ENCODE measurements at places on chromosomes 3 and 15. TPM values are rescaled to one million over a fixed set of nuclear protein-coding genes. Genes with fewer than 3 reads are reported as not detected.

Gene NANOGP8
- total RNA-seq: not detected

Gene USP3
- total RNA-seq: 37.2 TPM

Gene GOLGA6L7
- not detected for total RNA-seq

Gene LTK
- total RNA-seq: 0.25 TPM

Gene MYZAP
- 1.7 TPM for total RNA-seq

Gene C15orf62
- 0.50 TPM for total RNA-seq

Gene FGF7
- total RNA-seq: 0.15 TPM

Gene NRROS
- 1.9 TPM for total RNA-seq

Gene IL12A
- total RNA-seq: not detected

Gene AP2M1
- 523 TPM for total RNA-seq

Gene CCNDBP1
- total RNA-seq: 153 TPM

Gene FGD5
- total RNA-seq: 0.30 TPM

Gene ERICH6
- total RNA-seq: not detected

Gene CCDC39
- total RNA-seq: 0.10 TPM

Gene GOLGA8J
- total RNA-seq: 0.10 TPM

Gene CDCP1
- 58.9 TPM for total RNA-seq

Gene FBXO40
- not detected for total RNA-seq

Gene IL20RB
- 0.35 TPM for total RNA-seq

Gene GOLGA8T
- 0.30 TPM for total RNA-seq

Gene FBXW12
- not detected for total RNA-seq

Gene TGM4
- 0.35 TPM for total RNA-seq

Gene CHST2
- total RNA-seq: 2.9 TPM

Gene VPS13C
- 58.5 TPM for total RNA-seq

Gene OR5K2
- total RNA-seq: not detected

Gene TRIM42
- not detected for total RNA-seq

Gene LINS1
- total RNA-seq: 13.5 TPM

Gene PLSCR5
- not detected for total RNA-seq

Gene PRTG
- 19.0 TPM for total RNA-seq

Gene PLS1
- total RNA-seq: 83.5 TPM

Gene SELENOK
- 17.4 TPM for total RNA-seq

Gene SLC12A1
- total RNA-seq: 0.17 TPM

Gene STXBP5L
- not detected for total RNA-seq

Gene COX5A
- total RNA-seq: 48.4 TPM

Gene FMN1
- total RNA-seq: 4.0 TPM
